ENCODE measurements at places on chromosomes 7 and 10.

GRCh38 chr7:97094284-97094930 lies 23.1 kb upstream of the SDHAF3 start:
- DNase-seq: no peak

- no peak for DNase-seq
These were observed 482.3 kb downstream of the SORCS1 start for GRCh38 chr10:106682175-106682574.

DNA sequence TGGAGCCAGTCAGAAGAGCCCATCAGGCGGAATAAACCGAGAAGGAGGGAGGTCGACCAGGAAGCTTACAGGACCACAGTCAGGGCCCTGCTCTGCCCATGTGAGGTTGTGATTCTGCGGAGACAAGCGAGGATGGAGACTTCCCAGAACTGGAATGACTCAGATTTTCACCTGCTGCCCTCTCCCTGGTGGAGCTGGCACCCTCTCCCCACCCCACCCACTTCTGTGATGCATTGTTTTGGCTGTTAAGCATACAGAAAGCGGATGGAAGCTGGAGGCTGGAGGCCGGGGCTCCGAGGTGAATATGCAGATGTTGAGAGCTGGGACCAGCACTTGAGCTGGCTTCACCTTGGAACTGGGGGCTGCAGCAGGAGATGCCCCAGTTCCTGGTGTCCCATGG lies 57.4 kb downstream of the NPTX2 start:
- DNase-seq: no peak

GRCh38 chr10:28800144-28800543 lies 122.8 kb downstream of the BAMBI start:
- DNase-seq: no peak

DNA sequence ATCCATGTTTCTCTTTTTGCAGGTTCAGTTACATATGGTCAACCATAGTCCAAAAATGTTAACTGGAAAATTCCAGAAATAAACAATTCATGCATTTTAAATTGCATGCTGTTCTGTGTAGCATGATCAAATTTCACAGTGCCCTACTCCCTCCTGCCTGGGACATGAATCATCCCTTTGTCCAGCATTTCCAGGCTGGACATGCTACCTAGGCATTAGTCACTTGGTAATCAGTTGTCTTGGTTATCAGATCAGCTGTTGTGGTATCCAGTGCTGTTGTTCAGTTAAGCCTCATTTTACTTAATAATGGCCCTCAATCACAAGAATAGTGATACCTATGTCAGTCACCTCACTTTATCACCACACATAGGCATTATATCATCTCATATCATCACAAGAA lies 7.3 kb upstream of the PNLIP start:
- no peak for DNase-seq

All from GM04503 (cell line).